ENCODE measurements at places on chromosomes 12 and 14. TPM values are rescaled to one million over a fixed set of nuclear protein-coding genes. Genes with fewer than 3 reads are reported as not detected.
A peak's percentile ranks its signal among the peaks of the same experiment; 100 is the strongest.

TMEM253 gene
- 1.4 TPM for polyA plus RNA-seq

PRB2 gene
- 0.18 TPM for polyA plus RNA-seq

DNA sequence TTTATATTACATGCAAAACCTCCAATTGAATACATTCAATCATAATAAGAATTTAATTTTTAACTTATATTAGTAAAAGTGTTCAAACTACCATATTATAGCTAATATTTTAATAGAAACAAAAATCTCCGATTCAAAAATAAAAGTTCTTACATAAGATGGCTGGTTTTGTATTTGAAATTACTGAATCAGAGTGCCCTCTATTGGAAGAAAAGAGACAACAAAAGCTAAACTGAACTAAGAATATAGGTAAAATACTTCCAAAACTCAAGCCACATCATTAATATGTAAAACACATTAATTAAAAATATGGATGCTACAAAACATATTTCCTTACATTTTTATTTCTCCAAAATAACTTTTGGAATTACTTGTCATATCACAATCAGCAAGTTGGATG, 120.3 kb downstream of the GARIN6 start:
- no peaks in the 10 kb centered on the region for H3K27me3 ChIP-seq
- no peak overlapping the region for H3K27ac ChIP-seq
- peaks cover 4% of the 10 kb centered on the region for H3K4me1 ChIP-seq
- no peak for DNase-seq
- no peak overlapping the region for H3K4me3 ChIP-seq

GRCh38 chr14:55356913-55357312, 54.7 kb downstream of the ATG14 start:
- DNase-seq: no peak
- H3K27me3 ChIP-seq: no peaks in the 10 kb centered on the region
- H3K27ac ChIP-seq: no peak overlapping the region

DNA sequence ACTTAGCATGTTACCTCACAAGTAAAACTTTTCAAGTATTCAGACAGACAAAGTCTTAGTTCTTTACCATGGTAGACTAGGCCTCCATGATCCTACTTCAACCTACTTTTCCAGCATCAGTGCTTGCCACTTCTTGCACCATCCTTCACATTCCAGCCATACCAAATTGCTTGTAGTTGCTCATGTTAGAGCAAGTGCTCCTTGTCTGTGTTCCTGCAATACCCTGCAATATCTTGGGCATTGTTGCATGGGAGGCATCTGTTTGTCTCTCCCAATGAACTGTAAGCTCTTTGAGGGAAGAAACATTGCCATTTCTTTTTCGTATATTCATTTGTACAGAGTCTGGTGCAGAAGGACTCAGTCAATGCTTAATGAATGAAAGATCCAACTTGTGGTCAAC, 78.0 kb downstream of the SRGAP1 start:
- H3K27me3 ChIP-seq: no peaks in the 10 kb centered on the region
- peak overlapping the region; percentile 92 for H3K27ac ChIP-seq
- H3K36me3 ChIP-seq: peaks cover 3% of the 10 kb centered on the region
- no peak overlapping the region for H3K4me3 ChIP-seq

DNA sequence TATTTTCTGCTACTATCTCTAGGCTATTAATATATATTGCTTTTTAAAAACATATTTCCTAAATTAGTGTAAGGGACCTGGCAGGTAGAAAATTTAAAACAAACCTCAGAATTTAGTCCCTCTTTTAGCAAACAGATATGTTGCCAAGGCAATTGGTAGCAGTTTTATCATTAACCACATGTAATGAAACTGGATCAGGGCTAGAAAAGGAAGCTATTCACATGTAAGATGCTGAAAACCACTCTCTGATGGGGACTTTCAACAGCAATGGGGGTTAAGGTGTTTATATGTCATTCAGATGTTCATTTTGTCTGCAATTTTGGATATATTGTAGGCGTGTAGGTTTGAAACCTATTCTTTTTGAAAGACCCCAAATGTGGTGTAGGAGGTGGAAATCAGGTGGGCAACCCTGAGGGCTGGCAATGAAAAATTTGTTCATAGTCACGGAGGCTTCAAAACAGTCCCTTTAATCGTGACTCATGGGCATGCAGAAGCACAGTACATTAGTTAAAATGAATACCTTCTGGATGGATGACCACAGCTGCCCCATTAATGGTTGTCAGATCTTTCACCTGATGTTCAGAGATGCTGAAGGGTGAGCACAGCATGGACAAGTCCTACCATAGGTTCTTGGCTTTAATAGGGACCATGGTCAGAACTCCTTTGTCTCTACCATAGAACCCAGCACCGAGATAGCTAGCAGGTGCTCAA, 5.9 kb upstream of the PKP2 start:
- H3K4me3 ChIP-seq: no peak overlapping the region
- H3K4me1 ChIP-seq: peaks cover 36% of the 10 kb centered on the region
- no peaks in the 10 kb centered on the region for H3K36me3 ChIP-seq
- DNase-seq: no peak
- no peaks in the 10 kb centered on the region for H3K27me3 ChIP-seq
- H3K27ac ChIP-seq: peak overlapping the region; percentile 63

DNA sequence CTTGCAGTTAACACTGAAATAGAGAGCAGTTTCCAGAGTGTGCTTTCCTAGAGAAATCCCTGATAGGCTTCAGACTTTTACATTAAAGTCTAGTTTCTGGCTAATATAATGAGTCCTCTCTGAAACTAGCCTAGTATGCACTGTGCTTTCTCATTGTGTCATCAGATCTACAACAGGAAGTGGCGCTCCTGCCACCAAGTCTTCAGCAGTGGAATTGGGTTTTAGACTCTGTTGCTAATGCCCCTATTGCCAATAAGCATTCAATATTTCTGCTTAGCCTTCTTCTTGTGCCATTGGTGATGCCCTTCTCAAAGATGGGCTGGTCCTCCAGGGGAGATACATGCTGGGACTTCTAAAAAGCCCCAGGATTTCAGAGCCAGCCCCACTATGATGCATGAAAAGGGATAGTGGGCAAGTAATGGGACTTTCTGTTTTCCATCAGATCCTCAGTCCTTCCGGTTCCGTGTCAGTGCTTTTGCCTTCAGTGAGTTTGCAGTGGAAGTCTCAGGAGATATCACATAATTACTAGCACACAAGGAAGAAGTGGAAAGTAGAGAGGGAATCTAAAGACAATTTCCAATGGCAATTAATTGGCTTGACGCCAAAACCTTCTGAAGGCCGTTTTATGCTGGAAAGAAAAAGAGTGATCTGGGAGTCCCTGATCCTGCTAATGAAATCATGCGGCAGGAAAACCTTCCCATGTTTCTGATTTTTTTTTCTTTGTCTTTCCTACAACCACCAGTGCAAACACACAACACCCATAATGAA, 50.0 kb downstream of the SSPN start:
- peaks cover 22% of the 10 kb centered on the region for H3K4me1 ChIP-seq
- H3K36me3 ChIP-seq: no peaks in the 10 kb centered on the region
- no peak overlapping the region for H3K4me3 ChIP-seq
- no peaks in the 10 kb centered on the region for H3K27me3 ChIP-seq
- no peak for DNase-seq
- H3K27ac ChIP-seq: no peak overlapping the region

GRCh38 chr12:4870423-4870822, 39.3 kb upstream of the KCNA1 start:
- H3K36me3 ChIP-seq: no peaks in the 10 kb centered on the region
- DNase-seq: no peak
- H3K27me3 ChIP-seq: no peaks in the 10 kb centered on the region

DNA sequence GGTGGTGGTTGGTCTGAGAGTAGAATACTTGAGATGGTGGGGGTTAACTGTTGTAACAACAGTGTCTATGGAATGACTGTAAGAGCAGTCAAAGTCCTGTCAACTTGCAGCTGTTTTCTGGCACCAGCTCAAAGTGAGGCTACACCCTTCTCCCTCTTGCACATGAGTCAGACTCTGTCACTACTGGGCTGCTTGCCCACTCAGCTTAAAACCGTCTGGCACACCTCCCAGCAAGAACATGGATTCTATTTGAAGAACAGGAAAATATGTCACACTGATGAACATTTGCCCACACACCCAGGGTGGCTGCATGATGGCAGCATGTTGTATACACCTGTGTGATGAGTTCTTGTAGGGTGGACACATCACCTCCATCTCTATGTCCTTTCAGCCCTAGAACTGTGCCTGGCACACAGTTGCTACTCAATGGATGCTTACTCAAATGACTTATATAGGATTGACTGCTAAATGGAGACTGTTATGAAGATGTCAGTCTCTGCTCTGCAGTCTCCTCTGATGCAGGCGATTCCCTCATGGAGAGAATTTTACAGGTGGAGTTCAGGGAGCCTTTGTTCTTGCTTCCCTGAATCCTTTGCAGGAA, 19.3 kb upstream of the SERPINA6 start:
- H3K4me3 ChIP-seq: no peak overlapping the region
- DNase-seq: peak; percentile 96
- peaks cover 29% of the 10 kb centered on the region for H3K4me1 ChIP-seq
- no peaks in the 10 kb centered on the region for H3K36me3 ChIP-seq

GRCh38 chr14:74898694-74899093, 17.0 kb downstream of the DLST start:
- no peaks in the 10 kb centered on the region for H3K4me1 ChIP-seq
- H3K36me3 ChIP-seq: peaks cover 52% of the 10 kb centered on the region
- no peak overlapping the region for H3K4me3 ChIP-seq
- DNase-seq: no peak

DNA sequence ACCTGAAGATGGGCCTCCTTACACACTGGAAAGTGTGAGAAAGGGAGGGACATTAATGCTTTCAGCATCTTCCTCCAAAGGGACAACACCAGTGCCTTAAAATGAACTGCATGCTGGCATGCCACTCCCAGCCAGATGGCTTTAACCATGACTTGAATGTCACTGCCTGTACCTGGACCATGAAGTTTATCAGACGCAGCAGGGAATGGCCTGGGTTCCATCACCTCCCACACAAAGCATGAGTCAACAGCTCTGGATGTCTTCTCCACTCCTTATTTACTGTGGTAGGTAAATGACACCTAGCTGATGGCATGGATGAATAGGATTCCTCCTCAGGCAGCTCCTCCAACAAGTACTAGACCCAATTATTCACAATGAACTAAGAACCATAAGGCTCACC, 645.6 kb downstream of the SOX5 start:
- no peak for DNase-seq
- no peak overlapping the region for H3K4me3 ChIP-seq
- no peak overlapping the region for H3K27ac ChIP-seq
- H3K36me3 ChIP-seq: no peaks in the 10 kb centered on the region
- H3K4me1 ChIP-seq: no peaks in the 10 kb centered on the region
- H3K27me3 ChIP-seq: no peaks in the 10 kb centered on the region

DNA sequence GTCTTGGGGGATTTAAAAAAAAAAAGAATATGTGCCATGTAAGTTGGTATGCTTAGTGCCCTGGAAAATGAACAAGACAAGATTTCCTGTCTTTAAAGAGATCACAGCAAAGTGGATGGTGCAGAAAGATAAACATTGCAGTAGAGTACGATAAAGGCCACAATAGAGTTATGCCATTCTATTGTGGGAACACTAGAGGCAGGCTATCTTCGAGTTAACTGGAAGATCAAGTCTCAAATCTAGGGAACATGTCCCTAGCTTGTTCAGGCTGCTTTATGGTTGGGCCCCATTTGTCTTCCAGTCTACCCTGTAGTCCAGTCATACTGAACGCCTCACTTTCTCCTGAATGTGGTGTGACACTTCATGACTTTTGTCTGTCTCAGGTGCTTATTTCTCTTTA, 18.7 kb upstream of the CCT2 start:
- peaks cover 10% of the 10 kb centered on the region for H3K36me3 ChIP-seq
- DNase-seq: no peak
- peaks cover 22% of the 10 kb centered on the region for H3K4me1 ChIP-seq
- no peak overlapping the region for H3K27ac ChIP-seq
- H3K27me3 ChIP-seq: no peaks in the 10 kb centered on the region
- no peak overlapping the region for H3K4me3 ChIP-seq

DNA sequence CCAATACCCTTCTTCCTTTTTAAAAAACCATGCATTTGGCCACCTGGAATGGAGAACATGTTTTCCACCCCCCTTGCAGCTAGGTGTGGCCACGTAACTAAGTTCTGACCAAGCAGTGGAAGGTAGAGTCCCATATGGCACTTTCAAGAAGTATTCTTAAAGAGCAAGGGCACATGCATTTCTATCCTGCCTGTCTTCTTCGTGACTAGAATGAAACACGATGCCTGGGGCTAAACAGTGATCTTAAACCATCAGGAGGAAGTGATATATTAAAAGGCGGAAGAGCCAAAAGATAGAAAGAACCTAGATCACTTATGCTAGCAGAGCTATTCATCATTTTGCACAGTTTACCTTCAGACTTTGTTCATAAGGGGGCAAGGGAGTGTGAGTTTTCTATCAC, 16.0 kb upstream of the DDX11 start:
- H3K4me1 ChIP-seq: peaks cover 3% of the 10 kb centered on the region
- H3K27ac ChIP-seq: no peak overlapping the region
- H3K4me3 ChIP-seq: no peak overlapping the region
- no peak for DNase-seq
- no peaks in the 10 kb centered on the region for H3K27me3 ChIP-seq
- H3K36me3 ChIP-seq: no peaks in the 10 kb centered on the region
